ENCODE measurements at places on chromosomes 11 and 22.

DNA sequence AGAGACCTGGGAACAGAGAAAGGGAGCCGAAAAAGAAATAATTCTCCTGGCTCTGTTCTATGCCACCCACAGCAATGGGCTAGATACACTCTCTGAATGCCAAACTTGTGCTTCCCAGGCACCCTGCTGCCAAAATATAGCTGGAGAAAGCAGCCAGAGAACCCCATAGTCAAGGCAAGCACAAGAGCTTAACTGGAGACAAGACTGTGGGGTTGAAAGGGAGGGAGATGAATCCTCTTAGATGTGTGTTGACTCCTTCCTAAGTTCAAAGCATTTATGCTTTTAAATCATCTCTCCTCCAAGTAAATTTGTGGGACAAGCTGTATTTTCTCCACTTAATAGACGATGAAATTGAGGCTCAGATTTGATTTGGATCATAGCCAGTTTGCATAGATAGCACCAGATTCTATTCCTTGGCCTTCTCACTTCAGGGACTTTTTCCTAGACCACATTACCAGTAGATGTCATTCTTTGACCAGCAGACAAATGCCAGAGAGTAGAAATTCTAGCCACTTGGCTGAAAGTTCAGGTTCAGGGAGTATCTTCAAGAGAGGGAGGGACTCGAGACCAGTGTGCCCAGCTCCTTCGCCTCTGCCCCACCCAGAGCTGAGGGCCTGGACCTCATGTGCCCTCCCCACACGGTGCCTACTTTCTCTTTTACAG lies 16.5 kb upstream of the ETS1 start:
- no peak for DNase-seq

- DNase-seq = no peak
Measured at GRCh38 chr22:42743501-42743991, 22.9 kb upstream of the A4GALT start.

GRCh38 chr11:60769811-60770210 lies 13.1 kb downstream of the MS4A15 start:
- no peak for DNase-seq

- DNase-seq = no peak
Measured at GRCh38 chr11:4890279-4890678, 8.6 kb downstream of the OR51T1 start.

GRCh38 chr11:74018331-74019005 lies 9.6 kb upstream of the UCP3 start:
- no peak for DNase-seq

DNA sequence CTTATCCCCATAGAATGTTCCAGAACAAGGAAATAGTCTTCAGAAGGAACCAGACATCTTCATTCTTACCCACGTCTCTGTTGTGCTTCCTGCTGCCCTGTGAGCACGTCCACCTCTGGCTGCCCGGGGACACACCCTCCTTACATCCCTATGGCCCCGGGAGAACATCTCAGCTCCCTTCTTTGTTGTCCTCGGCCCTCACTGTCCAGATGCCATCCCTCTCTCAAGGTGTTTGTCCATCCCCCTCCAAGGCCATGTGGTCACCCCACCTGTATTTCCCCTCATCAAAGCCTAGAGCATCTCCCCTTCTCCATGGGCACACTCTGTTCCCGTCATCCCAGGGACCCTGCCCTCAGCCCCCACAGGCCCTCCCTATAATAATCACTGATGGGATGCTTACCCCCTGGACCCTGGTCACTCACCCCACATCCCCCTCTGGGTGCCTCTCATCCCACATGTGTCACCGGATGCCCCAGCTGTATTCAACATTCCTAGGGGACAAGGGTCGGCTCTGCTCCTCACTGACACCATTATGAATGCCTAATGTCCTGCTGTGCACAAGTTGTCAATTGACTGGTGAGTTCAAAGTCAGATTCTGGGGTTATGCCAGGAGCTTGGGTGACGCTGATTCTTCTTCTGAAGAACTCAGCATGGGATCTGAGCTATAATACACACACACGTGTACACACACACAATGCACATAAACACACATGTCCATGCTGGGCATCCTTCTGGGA lies 28.8 kb downstream of the IGLL5 start:
- DNase-seq = no peak

DNA sequence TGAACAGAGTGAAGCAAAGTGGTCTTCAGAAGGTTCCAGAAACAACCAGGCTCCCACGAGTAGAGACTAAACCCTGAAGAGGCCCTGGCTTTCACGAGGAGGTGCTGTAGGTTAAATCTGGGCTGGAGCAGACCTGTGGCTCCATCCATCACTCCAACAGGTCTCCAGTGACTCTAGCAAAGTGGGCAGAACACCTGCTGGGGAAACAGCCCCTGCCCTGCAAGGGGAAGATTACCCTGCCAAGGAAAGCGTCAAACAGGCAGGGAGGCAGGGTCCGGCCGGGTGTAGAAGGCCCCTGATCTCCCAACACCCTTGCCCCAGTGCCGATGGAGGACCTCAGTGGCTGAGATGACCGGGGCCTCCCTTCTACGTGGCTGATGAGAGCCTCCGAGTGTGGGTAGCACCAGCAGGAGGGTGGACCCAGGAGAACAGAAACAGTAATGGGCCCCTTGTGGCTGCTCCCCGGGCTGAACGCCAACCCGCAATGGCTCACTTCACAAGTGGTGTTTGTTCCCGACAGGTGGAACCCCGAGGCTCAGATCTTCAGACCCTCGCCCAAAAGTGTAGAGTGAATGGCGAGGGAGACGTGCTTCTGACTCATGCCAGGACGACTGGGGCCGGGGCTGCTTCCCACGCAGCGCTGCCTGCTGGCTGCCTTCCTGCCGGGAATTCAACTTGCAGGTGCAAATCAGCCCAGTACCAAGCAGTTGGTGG lies 112.0 kb downstream of the SHANK2 start:
- no peak for DNase-seq

- DNase-seq = no peak
Measured at GRCh38 chr11:119694334-119694733, 34.7 kb downstream of the NECTIN1 start.

DNA sequence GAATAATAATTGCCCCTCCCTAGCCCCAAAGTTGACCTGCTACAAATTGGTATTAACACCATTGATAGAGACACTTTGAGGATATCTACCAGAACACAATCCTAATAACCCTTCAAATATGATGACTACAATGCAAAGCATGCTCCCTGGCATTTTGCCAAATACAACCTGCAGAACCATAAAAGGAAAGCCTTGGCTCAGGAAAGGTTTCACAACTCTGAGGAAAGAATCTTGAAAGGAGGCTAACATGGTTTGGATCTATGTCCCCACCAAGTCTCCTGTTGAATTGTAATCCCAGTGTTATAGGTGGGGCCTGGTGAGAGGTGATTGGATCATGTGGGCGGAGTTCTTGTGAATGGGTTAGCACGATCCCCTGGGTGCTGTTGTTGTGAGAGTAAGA lies 140.4 kb upstream of the ARHGAP42 start:
- DNase-seq = no peak

GRCh38 chr22:38826801-38827200 lies 17.0 kb downstream of the NPTXR start:
- no peak for DNase-seq

DNA sequence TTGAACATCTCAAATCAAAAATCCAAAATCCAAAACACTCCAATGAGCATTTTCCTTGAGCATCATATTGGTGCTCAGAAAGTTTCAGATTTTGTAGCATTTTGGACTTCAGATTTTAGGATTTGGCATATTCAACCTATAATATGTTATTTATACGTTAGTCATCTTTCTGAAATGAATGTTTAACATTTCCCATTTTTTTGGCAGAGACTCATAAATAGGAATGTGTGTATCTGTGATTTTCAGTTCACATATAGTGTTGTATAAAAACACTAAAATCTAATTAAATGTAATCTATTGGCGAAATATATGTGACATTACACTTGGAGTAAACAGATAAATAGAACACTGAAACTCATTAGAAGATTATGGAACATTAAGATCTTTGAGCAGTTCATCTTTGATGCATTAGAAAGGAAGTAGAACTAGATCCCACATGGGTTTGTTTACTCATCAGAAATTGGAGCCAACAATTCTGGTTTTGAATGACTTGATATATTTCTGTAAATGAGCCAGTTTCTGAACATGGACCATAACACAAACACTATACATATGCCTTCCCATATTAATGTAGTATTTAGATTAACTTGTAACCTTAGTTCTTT lies 153.1 kb downstream of the UVRAG start:
- DNase-seq = no peak

GRCh38 chr11:118984825-118985224 lies 13.1 kb upstream of the CENATAC start:
- no peak for DNase-seq

All from cortex of kidney (tissue), 1 donor.